ENCODE measurements at places on chromosomes 5 and 9.
A peak's percentile ranks its signal among the peaks of the same experiment; 100 is the strongest.

DNA sequence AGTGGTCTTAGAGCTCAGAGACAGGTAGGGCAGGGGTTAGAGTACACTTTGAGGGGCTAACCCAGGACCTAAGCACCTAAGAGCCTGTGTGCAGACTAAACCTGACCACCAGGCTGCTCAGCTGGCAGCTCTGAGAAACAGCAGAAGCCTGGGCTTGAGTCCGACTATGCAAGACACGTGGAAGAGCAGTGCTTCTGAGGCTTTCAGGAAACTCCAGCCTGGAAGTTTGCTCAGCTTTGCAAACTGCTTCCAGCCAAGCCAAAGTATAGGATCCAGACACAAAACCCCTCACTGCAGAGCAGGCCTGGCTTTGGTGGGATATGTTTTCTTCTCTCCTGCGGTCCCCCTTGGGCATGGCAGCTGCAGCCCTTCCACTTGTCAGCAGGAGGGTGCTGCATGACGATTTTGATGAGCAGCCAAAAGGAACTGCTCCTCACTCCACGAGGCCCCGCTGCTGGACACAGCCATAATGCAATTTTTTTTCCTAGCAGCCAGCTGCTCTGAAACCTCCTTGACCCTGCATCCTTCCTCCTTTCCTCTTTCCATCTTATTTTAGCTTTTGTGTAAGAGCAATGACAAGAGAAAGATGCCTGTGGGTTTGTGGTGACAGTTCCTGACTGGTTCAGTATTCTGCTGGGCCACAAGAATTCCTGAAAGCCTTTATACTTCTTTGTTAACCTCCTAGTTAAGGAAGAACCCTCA, 123.1 kb downstream of the LIFR start:
- DNase-seq, result peak; percentile 24

- DNase-seq, result no peak
Measured at GRCh38 chr5:61758711-61759110, 426.7 kb downstream of the ZSWIM6 start.

DNA sequence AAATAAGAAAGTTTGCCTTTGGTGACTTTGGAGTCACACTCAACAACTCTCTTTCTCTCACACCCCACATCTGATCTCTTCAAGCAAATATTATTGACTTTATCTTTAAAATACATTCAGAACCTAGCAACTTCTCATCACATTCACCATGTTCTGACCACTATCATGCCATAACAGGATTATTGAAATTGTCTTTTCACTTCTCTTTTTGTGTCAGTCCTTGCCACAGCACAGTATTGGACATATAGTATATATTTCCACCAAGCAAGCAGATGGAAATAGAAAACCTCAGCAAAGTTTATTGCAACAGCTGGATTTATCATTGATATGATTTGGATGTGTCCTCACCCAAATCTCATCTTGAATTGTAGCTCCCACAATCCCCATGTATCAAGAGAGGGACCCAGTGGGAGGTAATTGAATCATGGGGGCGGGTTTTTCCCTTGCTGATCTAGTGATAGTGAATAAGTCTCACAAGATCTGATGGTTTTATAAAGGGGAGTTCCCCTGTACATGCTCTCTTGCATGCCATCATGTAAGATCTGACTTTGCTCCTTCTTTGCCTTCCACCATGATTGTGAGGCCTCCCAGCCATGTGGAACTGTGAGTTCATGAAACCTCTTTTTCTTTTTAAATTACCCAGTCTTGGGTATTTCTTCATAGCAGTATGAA, 26.9 kb upstream of the ITGA1 start:
- no peak for DNase-seq

- DNase-seq, result no peak
Measured at GRCh38 chr5:28580616-28581015, 1542.2 kb upstream of the CDH9 start.

DNA sequence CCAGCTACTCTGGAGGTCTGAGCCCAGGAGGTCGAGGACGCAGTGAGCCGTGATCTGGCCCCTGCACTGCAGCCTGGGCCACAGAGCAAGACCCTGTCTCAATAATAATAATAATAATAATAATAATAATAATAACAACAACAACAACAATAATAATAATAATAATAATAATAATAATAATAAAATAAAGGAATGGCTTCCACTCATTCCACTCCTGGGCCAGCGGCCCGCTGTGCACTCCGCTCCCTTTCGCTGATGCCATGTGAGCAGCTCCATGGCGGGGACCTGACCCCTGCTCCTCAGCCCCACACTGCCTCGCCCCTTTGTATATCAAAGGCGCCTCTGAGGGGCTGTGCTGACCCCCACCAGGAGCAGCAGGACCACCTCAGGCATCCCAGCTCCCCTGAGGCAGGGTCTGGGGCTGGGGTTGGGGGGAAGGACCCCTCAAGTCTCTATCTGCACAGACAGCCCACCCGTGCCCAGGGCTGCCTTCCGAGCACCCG, 20.0 kb downstream of the GBGT1 start:
- no peak for DNase-seq

DNA sequence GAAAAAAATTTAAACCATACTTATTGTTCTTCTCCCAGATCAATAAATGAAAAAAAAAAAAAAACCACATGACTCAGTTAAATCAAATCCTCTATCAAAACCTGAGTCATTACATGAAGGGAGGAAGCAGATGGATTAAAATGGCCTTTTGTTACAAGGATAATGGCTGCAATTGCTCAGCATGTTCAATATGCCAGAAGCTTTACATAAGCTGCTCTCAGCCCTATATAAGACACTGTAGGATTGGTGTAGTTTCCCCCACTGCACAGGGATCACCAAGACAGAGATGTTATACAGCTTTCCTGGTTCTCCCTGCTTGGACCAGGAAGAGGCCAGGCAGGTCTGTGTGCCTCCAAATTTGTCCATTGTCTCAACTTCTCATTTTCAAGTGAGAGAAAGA, 101.6 kb upstream of the MAP1B start:
- DNase-seq, result no peak

GRCh38 chr9:131774636-131775035, 34.8 kb upstream of the RAPGEF1 start:
- DNase-seq, result no peak

DNA sequence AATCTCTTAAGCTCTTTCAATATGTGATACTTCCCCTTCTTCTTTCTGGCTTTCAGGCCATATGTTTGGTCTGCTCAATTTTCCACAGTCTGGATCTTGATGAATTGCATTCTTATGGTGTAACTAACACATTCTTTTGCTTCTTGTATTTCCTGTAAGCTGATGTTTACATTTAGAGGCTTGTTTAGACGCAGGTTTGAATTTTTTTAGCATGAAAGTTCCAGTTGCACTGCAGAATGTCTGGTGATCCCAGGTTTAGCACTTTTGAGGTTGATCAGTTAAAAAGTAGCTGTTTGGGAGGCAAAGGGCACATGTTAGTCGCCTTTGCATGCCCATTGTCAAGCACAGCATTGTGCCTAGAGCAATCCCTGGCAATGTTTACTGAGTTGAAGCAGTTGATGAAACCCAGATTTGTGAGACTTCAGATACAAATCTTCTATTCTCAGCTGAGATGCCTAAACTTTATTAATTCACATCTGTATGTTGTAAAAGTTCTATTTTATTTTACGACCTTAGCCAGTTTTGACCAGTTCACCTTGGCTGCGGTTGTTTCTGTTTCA, 59.6 kb upstream of the SPATA31C2 start:
- DNase-seq, result no peak

GRCh38 chr5:132438917-132439316, 51.7 kb downstream of the IRF1 start:
- DNase-seq, result no peak

DNA sequence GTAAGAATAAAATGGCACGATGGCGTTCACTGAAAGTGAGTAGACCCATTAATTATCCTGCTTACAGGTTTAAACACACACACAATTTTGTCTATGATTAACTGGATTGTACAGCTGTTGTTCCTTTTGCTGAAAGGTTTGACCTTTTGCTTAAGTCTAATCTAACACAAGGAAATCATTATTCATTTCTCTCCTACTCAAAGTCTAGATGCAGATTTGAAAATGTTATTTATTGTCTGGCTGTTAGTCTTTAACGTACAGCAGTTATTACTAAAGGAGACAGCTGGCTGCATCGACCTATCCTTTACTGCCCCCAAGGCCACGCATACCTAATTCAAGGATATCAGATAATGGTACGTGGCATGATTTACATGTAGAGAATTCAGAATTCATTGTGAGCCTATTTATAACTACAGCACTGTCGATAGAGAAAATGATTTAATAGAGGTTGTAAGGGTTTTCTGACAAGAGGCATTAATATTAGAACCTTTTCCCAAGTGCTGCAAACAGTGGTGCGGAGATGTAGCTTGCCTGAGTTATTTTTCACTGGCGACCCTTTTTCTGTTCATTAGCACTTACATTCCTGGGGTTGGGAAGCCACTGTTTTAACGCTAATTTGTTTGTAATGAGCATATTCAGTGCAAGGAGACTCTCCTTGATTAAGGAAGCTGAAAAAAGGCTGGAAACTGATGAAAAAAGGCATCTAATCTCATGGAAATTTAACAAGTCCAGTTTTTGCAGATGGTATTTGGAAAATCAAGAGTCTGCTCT, 368.4 kb upstream of the GRAMD2B start:
- peak; percentile 41 for DNase-seq

DNA sequence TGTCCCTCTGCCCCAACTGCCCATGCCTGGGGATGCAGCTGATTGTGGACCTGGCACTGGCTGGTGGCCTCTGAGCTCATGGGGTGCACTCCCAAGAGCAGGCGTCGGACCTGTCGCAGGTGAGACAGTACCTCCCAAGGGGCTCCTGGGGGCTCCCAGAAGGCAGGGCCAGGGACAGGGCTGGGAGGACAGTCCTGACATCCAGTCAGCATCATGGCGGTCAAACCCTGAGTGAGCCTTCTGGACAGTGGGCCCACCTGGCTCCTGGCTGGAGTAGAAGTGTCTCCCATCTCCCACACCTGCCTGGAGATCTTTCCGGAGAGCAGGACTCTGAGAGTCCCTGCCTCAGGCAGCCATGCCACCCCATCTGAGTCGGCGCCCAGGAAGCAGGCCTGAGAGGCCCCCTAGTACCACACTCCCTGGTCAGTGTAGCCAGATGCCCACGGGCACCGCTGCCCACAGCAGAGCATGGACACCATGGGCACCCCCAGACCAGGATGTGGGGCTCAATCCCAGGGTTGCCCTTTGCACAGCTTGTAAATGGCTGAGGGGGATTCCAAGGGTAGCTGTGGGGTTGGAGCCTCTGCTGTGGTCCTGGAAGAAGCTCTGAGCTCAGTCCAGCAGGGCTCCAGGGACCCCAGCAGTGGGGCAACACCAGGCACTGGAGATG, 6.6 kb downstream of the LCN9 start:
- DNase-seq, result no peak

DNA sequence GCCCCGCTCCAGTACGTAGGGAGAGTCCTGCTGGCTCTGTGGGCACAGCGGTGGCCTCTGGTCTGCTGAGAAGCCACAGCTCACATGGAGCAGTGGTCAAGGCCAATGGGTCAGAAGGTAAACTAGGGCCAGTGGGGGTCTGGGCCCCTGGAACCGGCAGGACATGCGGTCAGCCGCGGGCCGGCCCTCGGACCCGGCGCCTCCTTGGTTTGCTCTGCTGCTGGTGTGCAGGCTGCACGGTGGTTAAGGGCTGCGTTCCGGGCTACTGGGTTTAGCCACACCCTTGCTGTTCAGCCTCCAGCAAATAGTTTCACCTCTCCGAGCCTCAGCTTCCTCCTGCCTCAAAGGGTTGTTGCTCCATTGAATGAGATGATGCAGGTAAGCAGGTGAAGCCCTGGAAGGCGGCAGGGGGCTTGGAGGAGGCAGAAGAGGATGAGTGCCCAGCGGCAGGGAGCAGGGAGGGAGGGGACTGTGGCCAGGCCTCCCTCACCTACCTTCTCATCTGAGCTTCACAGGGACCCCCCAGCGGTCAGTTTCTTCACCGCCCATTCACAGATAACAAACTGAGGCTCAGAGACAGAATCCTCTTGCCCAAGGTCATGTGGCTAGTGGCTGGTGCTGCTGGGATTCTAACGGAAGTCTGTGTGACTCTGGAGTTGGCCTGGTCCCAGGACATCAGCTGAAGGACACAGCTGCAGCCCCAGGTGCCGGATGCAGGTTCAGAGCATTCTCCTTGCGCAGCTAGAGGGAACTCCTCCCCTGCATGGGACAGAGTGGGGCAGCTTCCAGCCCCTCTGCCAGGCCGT, 3.7 kb upstream of the COL5A1 start:
- DNase-seq, result no peak

- DNase-seq, result no peak
Measured at GRCh38 chr5:74361406-74362358, 278.8 kb downstream of the ENC1 start.

DNA sequence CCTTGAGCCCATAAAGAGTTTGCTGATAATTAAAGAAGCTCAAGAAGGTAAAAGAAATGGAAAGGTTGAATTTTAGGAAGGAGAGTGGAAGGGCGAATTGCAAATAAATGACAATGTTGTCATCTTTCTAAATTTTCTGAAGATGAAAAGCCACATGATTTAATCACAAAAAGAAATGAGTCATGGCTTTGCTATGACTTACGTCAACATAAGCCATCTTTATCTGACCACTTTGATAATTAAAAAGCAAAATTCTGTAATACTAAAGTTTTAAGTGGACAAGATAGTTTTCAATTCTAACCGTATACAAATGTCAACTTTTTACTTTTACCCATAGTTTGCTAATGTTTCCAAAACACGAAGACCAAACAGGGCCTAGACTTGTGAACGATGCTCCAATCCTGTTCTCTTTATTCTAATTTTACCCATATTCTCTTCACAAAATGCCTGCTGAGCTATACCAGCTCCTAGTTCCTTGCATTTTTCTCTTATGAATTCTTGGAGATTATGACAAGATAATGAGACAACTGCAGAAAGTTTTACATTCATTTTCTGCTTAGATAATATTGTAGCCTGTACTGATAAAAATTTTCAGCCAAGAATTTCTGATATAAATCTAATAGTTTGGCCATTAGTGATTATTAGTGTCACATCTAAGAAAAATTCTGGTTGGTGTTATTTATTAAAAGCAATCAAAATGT, 21.8 kb upstream of the PRUNE2 start:
- no peak for DNase-seq

- DNase-seq, result no peak
Measured at GRCh38 chr5:128913551-128913950, 51.7 kb upstream of the SLC27A6 start.

DNA sequence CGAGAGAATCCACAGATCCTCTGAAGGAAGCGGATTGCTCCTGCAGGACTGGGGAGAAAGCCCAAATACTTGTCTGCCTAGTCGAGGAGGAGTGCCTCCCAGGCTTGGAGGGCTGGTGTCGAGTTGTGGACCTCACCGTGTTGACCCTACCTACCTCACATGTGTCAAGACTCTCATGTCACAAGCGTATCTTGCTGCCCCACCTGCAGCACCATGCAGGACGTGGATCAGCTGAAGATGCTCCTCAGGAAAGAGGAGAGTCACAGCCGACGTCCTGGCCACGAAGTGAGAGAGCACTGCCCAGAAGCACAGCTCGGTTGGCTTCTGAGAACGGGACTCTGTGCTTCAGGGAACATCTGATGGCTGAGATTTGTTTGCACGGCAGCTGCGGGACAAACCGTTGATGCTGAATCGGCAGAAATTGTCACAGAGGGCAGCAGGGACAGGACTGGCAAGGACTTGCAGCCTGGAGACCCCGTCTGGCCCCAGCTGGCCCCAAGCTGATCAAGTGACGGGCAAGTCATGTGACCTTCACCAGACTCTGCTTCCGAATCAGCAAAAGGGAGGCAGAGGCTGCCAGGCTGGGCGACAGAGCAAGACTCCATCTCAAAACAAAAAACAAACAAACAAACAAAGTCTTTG, 119.1 kb upstream of the ITGA1 start:
- DNase-seq, result no peak
